ENCODE measurements at places on chromosomes 13 and 19.

DNA sequence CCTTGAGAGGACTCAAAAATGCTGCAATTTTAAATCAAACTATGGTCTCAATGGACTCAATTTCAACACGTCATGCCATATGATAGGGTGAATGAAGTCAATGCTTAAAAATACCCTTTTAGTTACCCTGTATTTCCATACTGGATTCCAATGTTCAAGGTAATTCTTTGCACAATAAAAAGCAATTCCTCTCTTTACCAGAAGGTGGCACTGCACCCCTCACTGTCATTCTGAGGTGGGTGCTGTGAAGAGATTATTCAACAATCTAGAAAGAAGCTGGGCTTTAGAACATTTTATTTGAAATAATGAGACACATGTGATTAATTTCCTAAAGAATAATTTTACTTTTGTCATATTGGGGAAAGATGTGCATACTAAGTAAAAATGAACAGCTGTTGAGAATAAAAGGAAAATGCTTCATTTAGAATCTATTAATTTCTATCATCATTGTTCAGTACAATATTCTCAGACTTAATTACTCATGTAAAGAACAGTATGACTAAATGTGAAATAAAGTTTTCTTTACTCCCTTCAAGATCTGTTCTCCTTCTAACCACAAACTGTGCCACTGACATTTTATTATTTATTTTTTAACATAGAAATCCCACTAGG lies 789.1 kb downstream of the GPC5 start:
- DNase-seq: peak; percentile 52

- no peak for DNase-seq
These were observed 12.5 kb upstream of the NCR1 start for GRCh38 chr19:54893406-54893805.

GRCh38 chr13:114315074-114315785 lies 927 bp downstream of the CHAMP1 start:
- DNase-seq: no peak

GRCh38 chr13:39047560-39047959 lies 9.3 kb downstream of the NHLRC3 start:
- DNase-seq: no peak

DNA sequence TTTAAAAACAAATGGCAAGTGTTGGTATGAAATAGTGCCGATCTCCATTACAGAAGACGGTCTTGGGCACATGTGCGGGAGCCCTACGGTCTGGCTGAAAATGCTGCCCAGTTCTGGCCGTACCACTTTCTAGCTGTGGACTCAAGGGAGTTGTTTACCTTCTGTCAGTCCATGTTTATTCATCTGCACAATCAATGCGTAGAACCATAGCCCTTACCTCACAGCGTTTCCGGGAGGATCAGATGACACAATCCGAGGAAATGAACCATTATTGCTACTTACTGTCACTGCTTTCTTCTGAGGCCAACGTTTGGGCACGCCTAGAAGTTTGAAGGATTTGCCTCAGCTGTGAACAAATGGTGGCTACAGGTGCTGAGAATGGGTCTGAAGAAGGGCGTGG lies 31.2 kb downstream of the GADD45B start:
- DNase-seq: no peak

- no peak for DNase-seq
These were observed 12.4 kb upstream of the ZNF486 start for GRCh38 chr19:20154636-20155035.

GRCh38 chr13:60351326-60351725 lies 45.7 kb upstream of the TDRD3 start:
- peak; percentile 91 for DNase-seq

- no peak for DNase-seq
These were observed 80.4 kb upstream of the TEX29 start for GRCh38 chr13:111239764-111240670.

- no peak for DNase-seq
These were observed 60.7 kb downstream of the SLC6A16 start for GRCh38 chr19:49264258-49264657.

- DNase-seq: peak; percentile 93
These were observed 21.5 kb upstream of the GARRE1 start for GRCh38 chr19:34232566-34233481.

All from fibroblast of upper back skin (primary cell).